ENCODE measurements at places on chromosomes 6 and 20.
A peak's percentile ranks its signal among the peaks of the same experiment; 100 is the strongest.

DNA sequence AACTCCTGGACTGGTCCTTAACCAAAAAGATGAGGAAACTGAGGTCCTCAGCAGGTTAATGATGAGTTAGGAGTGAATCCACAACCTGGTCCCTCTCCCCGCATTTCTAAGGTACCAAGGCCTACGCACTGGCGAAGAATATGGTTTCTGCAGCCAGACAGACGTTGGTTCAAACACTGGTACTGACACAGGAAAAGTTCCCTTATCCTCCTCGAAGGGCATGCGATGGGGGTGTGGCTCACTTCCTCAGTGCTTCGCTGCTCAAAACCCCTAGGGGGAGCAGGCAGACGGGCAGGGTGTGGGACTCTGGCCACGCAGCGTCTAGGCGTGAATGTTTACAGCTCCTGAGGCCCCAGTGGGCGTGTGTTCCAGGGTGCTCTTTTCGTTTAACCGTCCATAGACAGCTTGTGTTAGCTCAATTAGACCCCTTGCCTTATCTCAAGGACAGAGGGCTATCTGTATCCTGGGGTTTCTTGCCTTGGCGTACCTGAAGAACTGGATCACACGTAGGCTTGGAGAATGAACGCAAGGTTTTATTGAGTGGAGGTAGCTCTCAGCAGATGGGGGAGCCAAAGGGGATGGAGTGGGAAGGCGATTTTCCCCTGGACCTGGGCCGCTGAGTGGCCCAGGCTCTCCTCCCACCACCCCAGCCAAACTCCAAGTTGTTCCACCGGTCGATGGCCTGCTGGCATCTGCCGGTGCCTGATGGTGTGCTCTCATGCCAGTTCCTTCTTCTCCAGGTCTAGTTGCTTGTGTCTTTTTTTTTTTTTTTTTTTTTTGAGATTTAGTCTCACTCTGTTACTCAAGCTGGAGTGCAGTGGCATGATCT, 31.8 kb upstream of the PTPN1 start:
- DNase-seq, result peak; percentile 44

GRCh38 chr6:164347455-164347854, 932.9 kb downstream of the QKI start:
- no peak for DNase-seq

DNA sequence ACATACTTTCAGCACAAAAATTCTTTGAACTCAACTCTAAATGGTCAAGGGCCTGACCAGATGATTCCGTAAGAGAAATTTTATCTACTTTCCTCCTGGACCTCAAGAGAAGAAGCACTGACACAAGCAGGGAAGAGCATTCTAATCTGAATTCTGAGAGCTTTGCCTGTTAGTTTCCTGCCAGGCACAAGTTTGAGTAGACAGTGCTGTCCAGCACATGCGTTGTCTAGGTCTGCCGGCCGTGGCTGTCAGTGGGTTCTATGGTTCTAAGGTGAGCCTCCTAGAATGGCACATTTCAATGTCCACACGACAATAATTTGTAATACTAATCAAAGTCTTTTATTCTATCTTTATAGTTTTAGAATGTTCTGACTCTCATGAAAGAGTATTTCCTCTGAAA, 91.9 kb downstream of the RFPL4B start:
- no peak for DNase-seq

DNA sequence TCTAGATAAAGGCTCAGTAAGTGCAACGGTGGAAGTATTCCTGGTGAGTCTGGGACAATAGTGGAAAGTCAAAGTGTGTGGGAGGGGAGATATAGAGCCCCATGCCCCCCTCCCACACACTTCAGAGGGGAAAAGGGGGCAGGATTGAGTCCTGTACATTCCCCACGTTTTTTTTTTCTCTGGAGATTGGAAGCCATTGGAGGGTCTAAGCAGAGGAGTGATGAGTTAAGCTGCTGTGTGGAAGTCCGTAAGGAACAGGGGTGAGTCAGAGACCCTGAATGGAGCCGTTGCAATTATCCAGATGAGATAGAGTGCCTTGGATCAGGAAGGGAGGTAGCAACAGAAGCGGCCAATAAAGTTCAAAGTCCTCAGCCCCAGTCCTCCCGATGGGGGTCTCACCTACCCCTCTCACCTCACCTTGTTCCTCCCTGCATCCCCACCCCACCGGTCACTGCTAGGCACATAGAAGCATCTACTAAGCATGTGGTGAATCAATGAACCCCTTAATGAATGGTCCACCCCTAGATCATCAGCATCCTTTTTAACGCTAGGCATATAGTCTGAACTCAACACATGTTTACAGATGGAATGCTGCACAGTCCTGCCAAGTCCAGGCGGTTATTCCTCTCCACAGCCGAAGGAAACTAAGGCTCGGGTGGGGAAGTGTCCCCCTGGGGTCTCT, 662 bp upstream of the SLC9A8 start:
- DNase-seq, result no peak

- no peak for DNase-seq
Measured at GRCh38 chr6:8268606-8269005, 166.3 kb upstream of the EEF1E1 start.

DNA sequence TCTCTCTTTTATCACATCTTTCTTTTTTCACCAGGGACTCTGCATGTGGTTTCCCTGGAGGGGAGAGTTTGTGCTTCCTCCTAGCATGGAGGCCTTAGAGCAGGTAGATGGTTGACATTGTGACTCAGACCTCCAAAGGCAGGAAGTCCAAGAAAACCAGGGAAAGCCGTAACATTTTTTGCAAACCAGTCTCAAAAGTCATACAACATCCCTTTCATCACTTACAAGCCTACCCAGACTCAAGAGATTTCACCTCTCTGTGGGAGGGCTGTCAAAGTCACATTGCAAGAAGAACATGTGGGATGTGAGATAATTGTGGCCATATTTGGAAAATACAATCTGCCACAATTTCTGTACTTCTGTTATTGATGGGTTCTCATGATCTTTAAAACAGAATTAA, 46.2 kb downstream of the SNRNP48 start:
- DNase-seq, result no peak
